ENCODE measurements at places on chromosomes 4 and X. TPM values are rescaled to one million over a fixed set of nuclear protein-coding genes. Genes with fewer than 3 reads are reported as not detected.
A peak's percentile ranks its signal among the peaks of the same experiment; 100 is the strongest.

GRCh38 chrX:7927259-7928167 is at the start of gene PNPLA4:
Gene PNPLA4, minus strand, starts transcription at chrX:7927413. Its CDS starts 1,294 bp downstream, at chrX:7926119.
- peak; percentile 87 for DNase-seq

DNA sequence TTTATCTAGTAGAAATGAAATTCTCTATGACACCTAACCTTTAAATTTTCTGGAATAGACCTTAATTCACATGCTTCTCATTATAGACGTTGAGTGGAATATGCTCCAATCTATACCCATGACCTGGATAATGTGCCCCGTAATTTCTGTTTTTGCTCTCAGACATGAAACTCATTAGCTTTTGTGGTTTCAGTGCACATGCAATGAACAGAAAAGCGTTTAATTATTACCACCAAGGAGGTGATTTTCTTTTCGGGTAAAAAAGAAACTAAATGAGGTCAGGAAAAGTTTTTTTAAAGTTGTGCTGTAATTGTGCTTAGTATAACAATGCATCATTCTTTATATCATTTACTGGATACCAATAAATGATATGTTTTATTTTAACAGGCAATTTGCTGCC is 1703.9 kb upstream of the TENM3 start:
- no peak for DNase-seq

GRCh38 chr4:156948738-156949137 is 22.9 kb downstream of the PDGFC start:
- DNase-seq = no peak

BST1 gene
- total RNA-seq = 0.69 TPM

DNA sequence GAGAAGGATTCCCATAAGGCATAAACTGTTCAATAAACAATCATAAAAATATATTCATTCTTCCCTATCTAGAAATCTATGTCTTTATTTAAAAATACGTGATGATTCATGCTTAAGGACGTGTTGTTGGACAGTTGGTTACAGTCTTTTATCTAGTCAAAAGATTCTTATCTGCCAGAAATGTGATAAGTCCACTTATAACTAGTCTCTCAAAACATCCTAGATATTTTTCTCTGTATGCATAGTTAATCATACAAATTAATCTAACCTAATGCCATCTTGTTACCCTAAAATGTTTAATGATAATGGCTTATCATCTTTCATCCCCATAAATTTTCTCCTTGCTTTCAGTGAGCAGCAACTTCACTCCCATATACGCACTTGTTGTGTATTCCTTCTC is 89.0 kb downstream of the SLC39A8 start:
- no peak for DNase-seq

GRCh38 chr4:128288689-128289106 is 1.1 kb upstream of the PGRMC2 start:
- peak; percentile 26 for DNase-seq

- DNase-seq = no peak
These were observed 234.8 kb downstream of the SCFD2 start for GRCh38 chr4:53130896-53131561.

DNA sequence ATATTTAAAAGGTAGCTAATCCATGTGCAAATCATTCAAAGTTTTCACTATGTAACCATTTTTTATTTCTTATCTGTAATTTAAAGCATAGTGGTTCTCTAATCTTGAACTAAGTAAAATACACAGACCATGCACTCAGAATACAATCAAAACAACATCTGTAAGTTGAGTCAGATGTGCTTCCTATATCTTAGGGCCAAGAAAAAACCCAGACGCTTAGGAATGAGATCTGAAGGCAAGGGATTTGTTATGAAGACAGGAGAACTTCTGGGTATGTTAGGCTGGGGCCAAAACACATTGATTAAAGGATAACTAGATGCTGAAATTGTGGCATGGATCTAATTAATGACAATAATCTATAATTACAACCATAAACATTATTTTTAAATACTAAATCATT is 120.3 kb downstream of the PDE5A start:
- no peak for DNase-seq

HSFX4 gene
- not detected for total RNA-seq

SLC6A14 gene
- not detected for total RNA-seq
